GM19239 (cell line): ENCODE measurements at places on chromosomes 16 and 17.

- no peak for DNase-seq
Measured at GRCh38 chr16:10086620-10087019, 95.6 kb downstream of the GRIN2A start.

- DNase-seq: no peak
Measured at GRCh38 chr16:14585287-14585686, 44.8 kb downstream of the PARN start.

- DNase-seq: peak; percentile 10
Measured at GRCh38 chr17:35372846-35373533, 431 bp downstream of the SLFN11 start.

- no peak for DNase-seq
Measured at GRCh38 chr16:79653373-79653891, 52.9 kb upstream of the MAF start.

DNA sequence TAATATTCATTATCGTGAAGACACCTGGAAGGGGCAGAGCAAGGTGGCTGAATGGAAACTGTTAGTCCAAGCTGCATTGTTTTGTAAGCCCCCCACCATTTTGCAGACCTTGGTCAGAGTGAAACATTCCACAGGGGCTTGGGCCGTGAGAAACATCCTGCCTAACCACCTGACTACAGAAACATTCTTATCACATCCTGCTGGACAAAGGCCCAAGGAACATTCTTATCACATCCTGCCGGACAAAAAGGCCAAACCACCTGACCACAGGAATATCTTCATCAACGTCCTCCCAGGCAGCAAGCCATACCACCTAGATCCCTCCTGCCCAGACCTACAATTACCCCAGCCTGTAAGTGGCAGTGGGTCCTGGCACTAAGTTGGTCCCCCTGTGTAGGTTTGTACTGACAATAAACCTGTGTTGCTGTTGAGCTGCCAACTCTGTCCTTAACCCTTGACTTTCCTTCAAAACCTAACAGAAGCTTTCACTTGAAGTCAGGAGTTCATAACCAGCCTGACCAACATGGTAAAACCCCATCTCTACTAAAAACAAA is 19.6 kb downstream of the ATF7IP2 start:
- DNase-seq: no peak

DNA sequence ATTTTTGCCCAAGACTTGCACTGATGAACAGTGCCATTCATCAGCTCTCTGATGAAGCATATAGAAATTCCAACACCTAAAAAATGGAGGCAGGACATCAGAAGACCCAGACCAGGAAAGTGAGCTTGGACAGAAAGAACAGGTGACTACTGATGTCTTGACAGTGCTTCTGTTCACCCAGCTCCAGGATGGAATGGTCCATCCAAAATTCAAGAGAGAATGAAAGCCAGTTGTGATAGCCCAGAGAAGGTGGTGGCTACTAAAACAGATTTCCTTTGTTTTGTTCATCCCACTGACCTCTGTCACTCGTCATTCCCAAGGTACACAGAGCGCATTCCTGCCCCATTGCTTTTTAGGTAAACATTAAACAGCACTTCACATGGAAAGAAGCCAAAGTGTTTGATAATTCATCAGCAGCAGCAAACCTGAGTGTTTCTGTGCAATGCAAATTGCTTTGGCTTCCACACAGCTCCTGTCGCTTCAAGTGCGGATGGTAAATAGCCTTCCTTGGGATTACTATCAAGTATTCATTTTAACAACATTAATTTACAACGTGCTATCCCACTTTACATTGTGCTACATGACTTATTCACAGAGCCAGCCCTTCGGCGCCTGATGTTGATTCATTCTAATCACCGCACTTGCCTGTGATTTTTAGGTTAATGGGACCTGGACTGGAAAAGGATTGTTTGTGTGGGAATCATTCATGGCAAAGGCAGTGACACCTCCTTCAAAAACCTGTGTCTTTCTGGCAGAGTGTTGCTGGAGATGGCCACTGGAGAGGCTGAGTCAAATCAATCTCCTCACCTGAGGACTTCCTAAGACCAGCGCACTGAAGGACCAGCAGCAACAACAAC is 65.1 kb upstream of the TOX3 start:
- no peak for DNase-seq
